ENCODE measurements at places on chromosomes 4 and X.

DNA sequence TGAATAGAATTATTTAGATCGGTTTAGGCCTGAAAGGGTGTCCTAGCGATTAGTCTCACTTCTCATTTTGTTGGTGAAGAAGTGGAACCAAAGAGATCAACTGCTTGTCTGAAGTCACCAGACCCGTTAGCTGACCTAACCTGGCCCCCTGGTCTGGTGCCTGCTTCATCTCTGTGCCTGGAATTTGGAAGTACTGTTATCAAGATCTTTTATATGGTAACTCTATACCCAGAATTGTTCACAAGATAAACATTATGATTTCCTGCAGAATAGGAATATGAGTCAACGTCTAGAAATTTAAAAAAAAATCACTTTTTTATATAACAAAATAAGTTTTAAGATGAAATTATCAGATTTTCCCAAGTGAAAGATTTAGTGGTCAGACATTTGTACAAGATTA, 37.2 kb downstream of the LRP2BP start:
- peak; percentile 86 for DNase-seq

- no peak for DNase-seq
Measured at GRCh38 chr4:31007858-31008257, 287.7 kb downstream of the PCDH7 start.

DNA sequence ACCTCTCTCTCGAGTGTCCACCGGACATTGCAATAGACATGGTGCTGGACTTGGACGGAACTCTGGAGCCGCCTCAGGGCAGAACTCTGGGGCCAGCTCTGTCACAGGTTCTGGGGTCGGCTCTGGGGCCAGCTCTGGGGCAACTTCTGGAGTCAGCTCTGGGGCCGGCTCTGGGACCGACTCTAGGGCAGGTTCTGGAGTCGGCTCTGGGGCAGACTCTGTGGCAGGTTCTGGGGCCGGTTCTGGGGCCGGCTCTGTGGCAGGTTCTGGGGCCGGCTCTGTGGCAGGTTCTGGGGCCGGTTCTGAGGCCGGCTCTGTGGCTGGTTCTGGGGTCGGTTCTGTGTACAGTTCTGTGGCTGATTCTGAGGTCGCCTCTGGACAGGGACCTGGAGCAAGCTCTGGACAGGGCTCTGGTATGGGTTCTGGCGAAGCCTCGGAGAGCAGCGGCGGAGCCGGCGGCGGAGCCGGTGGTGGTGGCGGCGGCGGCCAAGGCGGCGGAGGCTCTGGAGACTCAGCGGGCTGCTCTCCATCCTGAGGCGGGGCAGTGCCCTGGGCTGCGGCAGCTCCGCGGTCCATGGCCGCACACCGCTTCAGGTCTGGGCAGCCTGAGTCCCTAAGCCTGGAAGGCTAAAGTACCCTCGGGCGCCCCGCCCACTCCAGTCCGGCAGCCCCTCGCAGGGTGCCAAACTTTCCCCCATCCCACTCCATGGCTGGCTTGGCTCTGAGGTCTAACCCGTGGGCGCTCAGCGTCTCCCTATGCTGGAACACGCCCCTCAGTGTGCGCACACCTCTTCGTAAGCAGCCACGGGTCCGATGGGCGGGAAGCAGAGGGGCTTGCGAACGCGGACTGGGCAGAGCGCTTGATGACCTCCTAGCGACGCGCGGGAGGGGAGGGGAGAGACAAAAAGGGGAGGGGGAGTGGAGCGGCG, at the start of gene DGKK:
TSS of gene DGKK (minus strand) at position 723 of the 929 bp plus-strand sequence. CDS start at position 576, 147 bp downstream.
- no peak for DNase-seq

DNA sequence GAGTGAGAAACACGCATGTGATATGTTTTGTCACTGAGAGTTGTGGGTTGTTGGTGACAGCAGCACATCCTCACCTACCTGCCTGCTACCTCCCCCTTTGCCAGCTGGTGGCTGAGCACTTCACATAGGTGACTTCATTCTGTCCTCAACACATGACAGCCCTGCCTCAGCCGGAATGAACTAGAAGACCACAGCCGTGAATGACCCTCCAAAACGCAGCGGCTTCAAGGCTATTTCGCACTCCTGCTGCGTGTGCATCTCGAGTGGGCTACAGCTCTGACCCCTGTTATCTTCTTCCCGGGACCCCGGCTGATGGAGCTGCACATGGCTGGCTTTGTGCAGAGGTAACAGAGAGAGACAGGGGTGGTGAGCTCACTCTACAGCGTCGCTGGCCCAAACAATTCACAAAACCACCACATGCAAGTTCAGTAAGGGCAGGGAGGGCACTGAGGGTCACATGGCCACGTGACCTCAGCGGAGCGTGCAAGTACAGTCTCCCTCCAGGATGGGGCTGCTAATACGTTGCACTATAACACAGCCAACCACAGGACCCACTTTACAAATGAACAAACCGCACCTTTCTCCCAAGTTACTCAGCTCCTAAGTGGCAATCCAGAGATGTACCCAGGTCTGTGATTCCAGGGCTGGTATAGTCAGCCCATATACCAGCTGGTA, 6.3 kb upstream of the PPP2R2C start:
- DNase-seq = no peak

GRCh38 chr4:32858361-32858760, 2138.2 kb downstream of the PCDH7 start:
- no peak for DNase-seq

DNA sequence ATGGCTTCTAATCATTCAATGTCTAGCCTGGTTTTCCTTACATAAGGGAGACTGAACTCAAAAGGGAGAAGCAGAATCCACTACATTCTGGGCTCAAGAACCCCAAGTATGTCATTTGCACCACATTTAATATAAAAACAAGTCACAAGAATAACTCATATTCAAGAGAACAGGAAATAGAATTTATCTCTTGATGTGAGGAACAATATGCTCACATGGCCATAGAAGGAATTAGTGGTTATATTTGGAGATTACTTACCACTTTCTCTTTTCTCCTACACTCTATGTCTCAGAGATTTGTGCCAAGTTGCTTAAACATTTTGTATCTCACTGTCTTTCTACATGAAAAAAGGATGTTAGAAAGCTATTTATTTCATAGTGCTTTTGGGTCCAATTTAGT, 922.6 kb upstream of the PABPC4L start:
- DNase-seq = no peak

DNA sequence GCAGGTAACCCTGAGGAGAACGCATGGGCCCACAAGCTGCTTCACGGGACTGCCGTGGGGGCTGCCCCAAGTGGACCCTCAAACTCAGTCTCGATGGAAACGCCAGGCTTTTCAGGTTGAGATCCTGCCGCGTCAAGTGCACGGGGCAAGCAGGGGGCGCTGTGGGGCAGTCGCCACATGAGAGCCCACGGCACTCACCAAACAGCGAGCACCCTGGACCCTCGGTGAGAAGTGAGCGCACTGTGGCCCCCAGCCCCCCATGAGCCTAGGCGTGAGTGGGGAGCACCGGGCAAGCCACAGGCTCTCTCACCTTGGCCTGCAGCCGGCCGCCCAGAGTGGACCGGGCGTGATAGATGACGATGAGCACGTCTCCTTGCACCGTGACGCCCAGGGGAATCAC, 50.9 kb upstream of the CPLX1 start:
- DNase-seq = no peak

DNA sequence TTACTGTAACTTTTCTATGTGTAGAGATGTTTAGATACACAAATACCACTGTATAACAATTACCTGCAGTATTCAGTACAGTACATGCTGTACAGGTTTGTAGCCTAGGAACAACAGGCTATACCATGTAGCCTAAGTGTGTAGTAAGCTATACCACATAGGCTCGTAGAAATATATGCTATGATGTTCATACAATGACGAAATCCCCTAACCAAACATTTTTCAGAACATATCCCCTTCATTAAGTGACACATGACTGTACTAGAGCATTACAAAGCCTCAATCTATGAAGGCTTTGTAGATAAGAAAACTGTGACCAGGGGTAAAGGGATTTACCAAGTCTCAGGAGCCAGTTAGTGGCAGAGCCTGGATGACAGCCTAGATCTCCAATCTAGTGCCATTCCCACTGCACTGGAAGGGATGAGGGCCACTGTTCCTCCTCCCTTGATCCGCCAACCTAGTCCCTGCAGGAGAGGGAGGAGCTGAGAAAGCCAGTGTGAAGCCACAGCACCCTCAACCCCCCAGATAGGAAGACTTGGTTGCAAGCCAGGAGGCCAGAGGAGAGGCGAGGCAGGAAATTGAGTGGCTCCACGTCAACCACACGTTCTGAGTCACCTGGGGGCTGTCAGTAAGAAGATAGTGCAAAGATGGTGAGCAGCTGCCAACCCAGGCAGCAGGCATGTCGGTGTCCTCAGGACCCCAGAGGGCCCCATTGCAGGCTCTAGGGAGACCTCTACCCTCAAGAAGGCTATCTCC, 227.7 kb downstream of the BCOR start:
- peak; percentile 63 for DNase-seq

DNA sequence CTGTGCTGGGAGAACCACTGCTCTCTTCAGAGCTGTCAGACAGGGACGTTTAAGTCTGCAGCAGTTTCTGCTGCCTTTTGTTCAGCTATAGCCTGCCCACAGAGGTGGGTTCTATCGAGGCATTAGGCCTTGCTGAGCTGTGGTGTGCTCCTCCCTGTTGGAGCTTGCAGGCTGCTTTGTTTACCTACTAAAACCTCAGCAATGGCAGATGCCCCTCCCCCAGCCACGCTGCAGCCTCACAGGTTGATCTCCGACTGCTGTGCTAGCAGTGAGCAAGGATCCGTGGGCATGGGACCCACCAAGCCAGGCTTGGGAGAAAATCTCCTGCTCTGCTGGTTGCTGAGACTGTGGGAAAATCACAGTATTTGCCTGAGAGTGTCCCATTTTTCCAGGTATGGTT, 133.8 kb upstream of the UBQLN2 start:
- DNase-seq = no peak

- no peak for DNase-seq
Measured at GRCh38 chrX:10126044-10126443, 30.7 kb upstream of the CLCN4 start.

GRCh38 chr4:3413217-3413671, 28.5 kb upstream of the HGFAC start:
- no peak for DNase-seq

DNA sequence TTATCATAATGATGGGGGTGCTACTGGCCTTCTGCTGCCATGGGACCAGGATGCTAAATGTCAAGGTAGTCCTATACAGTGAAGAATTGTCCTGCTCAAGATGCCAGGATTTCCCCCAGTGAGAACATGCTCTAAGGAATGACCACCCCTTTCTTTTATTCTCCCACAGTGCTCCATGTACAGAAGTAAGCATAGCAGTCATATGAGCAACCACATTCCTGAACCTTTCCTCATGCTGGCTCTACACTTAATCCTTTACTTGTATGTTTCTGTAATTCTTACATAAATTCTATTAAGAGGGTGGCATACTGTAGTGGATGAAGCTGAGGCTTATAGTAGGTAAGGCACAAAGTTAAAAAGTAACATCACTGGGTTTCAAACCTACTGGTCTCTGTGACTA, 20.2 kb downstream of the CYP2U1 start:
- peak; percentile 92 for DNase-seq

GRCh38 chr4:65050786-65051185, 619.5 kb downstream of the EPHA5 start:
- DNase-seq = no peak

DNA sequence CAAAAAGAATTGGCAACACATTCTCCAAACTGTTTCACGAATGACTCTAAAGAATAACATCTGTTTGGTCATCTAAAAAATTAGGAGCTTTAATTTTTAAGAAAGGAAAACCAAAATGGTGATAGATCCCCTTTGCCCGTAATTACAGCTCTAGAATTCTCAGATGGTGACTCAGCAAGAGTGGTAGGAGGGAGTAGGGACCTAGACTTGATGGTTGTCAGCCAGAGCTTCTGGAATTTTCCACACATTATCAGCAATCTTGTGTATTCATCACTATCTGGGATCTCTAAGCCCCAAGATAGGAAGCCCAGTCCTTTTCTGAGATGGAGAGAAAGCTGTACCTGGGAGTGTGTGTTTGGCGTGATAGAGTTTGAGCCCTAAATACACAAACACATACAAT, 103.9 kb upstream of the RAB40AL start:
- peak; percentile 41 for DNase-seq

- peak; percentile 41 for DNase-seq
Measured at GRCh38 chr4:89496851-89497250, 189.3 kb upstream of the GPRIN3 start.

GRCh38 chr4:99054428-99054994, 34.1 kb downstream of the ADH5 start:
- DNase-seq = no peak

GRCh38 chrX:13119386-13119785, 75.0 kb upstream of the FAM9C start:
- DNase-seq = peak; percentile 72

GRCh38 chr4:41297832-41298231, 41.1 kb downstream of the UCHL1 start:
- no peak for DNase-seq

GRCh38 chr4:78532046-78532445, 19.5 kb upstream of the ANXA3 start:
- DNase-seq = no peak

DNA sequence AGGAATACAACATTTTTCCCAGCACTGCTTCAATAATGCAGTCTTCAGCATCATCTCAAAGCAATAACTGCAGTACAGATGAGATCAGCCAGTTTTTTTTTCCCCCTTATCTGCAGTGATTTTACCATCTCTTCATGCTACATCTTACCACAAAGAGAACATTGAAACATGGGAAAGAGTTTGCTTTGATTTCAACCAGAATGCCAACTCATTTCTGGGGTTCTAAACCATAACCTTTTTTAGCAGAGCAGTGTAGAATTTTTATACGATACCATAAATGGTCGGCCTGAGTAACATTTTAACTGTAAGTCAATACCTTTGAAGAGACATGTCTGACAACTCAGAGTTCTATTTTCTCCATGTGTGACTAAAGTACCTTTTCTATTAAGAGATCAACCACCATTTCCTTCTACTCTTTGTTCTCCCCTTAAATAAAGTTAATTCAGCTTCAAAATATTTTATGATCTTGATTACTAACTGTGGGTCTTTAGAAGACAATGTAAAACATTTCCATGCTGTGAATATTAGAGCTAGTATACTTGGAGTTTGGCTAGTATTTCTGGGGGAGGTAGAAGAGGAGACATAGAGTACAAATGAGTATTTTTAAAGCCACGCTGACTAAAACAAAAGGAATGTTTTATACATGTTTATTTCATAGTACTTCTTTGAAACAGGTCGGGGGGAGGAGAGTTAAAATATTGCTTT, 69.1 kb downstream of the TET2 start:
- DNase-seq = peak; percentile 42

DNA sequence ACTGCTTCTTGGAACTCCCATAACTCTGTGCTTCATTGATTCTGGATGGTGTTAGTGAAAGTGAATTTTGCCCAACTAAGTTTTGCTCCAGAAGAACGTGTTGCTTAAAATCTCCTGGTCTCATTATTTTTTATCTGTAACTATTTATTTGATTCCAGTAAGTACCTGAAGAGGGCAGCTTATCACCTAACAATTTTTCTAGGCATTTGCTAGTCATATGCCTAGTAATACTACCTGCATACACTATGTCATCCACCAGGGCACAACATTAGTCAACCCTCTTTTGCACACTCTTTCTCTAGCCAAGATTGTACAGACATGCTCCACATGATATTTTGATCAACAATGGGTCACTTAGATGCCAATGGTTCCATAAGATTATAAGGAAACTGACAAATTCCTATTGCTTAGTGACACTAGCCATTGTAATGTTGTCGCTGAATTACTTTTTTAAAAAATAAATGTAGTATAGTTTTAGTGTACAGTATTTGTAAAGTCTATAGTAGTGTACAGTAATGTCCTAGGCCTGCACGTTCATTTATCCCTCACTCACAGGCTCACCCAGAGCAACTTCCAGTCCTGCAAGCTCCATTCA, 499.9 kb upstream of the AADAT start:
- DNase-seq = peak; percentile 50

- no peak for DNase-seq
Measured at GRCh38 chr4:170750519-170750918, 660.8 kb upstream of the AADAT start.
